T-helper 22 cell (primary cell): ENCODE measurements at places on chromosomes 7 and 10.

GRCh38 chr10:100349672-100350071, 2.6 kb downstream of the SCD start:
- no peak for DNase-seq

GRCh38 chr10:4826792-4827324, 851 bp downstream of the AKR1E2 start:
- no peak for DNase-seq

DNA sequence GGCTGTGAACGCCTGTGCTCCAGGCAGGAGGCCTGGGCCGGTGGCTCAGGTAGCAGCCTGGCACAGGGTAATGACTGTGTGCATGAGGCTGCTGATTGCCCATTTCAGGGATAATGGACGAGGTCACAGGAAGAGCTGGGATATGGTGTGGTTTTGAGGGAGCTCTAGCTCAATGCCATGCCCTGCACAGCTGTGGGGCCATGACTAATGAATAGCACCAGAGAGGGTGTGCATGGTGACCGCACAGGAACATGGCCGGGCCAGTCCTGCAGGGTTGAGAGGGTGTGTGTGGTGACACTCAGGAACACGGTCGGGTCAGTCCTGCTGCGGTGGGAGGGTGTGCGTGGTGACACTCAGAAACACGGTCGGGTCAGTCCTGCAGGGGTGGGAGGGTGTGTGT, 21.8 kb downstream of the NKX6-2 start:
- no peak for DNase-seq

DNA sequence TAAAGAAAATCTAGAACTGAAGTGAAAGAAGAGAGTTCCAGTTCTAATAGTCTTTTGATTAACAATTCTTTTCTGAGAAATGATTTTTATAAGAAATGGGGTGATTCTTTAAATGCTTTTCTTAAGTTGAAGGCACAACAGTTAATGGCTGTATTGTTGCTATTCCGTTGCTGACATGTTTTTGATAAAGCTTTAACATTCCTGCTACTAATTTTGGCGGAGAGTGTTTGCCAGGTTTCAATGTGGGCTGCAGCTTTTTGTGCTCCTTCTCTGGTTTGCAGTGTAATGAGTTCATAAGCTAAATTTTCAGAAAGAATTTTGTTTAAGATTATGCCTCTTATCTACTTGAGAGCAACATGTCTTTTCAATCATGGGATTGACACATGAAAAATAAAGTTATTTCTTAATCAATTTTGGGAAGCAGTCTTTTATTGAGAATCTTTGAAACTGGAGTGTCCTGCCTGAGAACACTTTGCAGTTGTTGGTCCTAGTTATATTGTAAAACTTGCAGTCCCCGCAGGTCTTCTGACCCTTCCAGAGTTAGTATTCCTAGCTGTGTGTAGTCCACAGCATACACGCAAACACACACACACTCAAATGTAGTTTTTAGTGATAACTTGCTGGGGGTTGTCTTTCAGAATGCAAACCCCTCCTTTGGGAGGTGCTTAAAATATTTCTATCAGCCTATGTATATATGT, 56.7 kb downstream of the COL17A1 start:
- DNase-seq: no peak

GRCh38 chr7:33886149-33886623, 19.2 kb upstream of the BMPER start:
- DNase-seq: no peak

- no peak for DNase-seq
Measured at GRCh38 chr10:87942884-87943527, 79.6 kb downstream of the PTEN start.
